ENCODE measurements at places on chromosomes 5 and 9. TPM values are rescaled to one million over a fixed set of nuclear protein-coding genes. Genes with fewer than 3 reads are reported as not detected.
A peak's percentile ranks its signal among the peaks of the same experiment; 100 is the strongest.

- H3K27ac ChIP-seq, result no peak overlapping the region
- peaks cover 24% of the 10 kb centered on the region for H3K4me1 ChIP-seq
- no peak overlapping the region for H3K4me3 ChIP-seq
- H3K27me3 ChIP-seq, result no peaks in the 10 kb centered on the region
These were observed 51.9 kb upstream of the POU5F2 start for GRCh38 chr5:93793159-93793781.

DNA sequence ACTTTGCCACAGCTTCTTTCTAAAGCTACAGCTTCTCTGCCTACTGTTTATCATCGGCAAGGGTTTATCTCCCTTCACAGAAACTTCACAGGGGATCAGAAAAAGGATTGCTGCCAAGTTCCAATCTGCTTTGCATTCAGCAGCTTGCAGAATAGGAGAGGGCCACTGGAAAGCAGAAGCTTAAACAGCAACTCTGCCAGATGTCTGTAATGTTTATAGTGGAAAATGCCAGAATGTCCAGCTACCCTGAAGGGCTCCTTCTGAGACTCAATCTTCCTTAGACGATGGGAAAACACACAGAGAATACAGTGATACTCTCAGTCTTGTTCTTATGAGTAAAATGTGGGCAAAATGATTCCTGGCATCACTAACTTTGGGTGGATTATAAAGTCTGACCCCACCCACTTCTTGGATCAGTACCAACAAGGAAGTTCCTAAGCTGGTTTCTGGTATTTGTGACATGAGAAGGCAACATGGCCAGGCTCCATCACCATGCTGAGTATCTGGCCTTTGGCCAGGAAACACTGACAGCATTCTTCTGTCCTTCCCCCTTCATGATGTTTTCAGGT lies 19.0 kb downstream of the STOM start:
- no peaks in the 10 kb centered on the region for H3K27me3 ChIP-seq
- no peak for DNase-seq
- H3K4me1 ChIP-seq, result no peaks in the 10 kb centered on the region
- H3K27ac ChIP-seq, result no peak overlapping the region
- peaks cover 21% of the 10 kb centered on the region for H3K36me3 ChIP-seq
- no peak overlapping the region for H3K4me3 ChIP-seq

DNA sequence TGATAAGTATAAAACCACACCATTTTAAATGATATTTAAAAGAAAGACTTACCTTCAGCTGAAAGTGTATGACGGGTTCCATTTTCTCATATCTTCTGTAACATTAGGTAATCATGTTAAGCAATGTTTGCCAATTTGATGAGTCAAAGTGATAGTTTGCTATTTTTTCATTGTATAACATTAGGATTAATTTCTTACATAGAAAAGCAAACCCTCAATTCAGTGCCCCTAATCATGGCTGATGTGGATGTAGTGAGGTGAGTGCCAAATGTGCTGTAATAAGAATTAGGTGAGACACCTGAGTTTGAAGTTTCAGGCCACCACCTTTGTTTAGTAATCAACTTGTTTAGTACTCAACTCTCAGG lies 68.0 kb downstream of the UNC13B start:
- no peak for DNase-seq
- H3K4me1 ChIP-seq, result peaks cover 17% of the 10 kb centered on the region
- no peak overlapping the region for H3K27ac ChIP-seq
- 0 out of 3 replicates have a peak, but pooled peaks cover 2% of the 10 kb centered on the region for H3K36me3 ChIP-seq
- H3K4me3 ChIP-seq, result no peak overlapping the region
- H3K27me3 ChIP-seq, result no peaks in the 10 kb centered on the region

DNA sequence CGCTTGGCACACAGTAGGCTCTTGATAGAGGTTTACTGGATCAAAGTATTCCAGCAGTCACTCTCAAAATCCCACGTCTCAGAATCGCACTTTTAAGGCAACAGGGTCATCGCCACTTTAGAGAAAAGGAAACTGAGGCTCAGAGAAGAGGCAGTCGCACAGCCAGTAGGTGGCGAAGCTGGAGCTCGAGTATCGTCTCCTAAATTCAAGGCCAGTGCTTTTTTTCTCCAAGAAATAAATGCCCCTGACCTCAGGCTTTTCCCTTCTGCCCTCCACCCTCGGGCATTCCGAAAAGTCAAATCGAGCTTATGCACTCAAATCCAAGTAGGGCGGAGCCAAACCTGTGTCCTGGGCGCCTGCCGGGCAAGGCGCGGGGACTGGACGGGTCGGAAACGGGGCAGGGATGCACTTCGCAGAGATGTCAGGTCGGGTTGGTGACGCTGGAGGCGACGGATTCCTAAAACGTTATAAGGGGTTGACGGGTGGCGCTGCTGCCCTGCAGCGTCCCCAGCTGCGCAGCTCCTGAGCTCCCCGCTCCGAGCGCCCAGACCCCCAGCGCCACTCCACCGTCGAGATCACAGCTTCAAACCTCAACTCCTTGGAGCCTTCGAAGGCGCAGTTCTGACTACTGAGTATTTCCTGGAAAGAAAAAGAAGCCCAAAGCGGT lies 4.7 kb upstream of the FOXB2 start:
- DNase-seq, result no peak
- H3K27me3 ChIP-seq, result peaks cover 6% of the 10 kb centered on the region
- no peak overlapping the region for H3K27ac ChIP-seq
- no peaks in the 10 kb centered on the region for H3K4me1 ChIP-seq
- no peaks in the 10 kb centered on the region for H3K36me3 ChIP-seq

- no peaks in the 10 kb centered on the region for H3K27me3 ChIP-seq
- H3K27ac ChIP-seq, result no peak overlapping the region
- no peak for DNase-seq
These were observed 6.7 kb downstream of the IRF1 start for GRCh38 chr5:132483661-132484390.

GRCh38 chr9:21305213-21305612 lies at the start of gene IFNA5:
TSS of gene IFNA5 (minus strand) at chr9:21305313. CDS start at chr9:21305256, 57 bp downstream.
- H3K36me3 ChIP-seq, result no peaks in the 10 kb centered on the region
- no peak within 1 kb of the TSS for H3K27ac ChIP-seq
- H3K4me1 ChIP-seq, result no peaks in the 10 kb centered on the region
- no peak for DNase-seq
- H3K4me3 ChIP-seq, result no peak within 1 kb of the TSS

- no peak for DNase-seq
- H3K36me3 ChIP-seq, result no peaks in the 10 kb centered on the region
- H3K4me3 ChIP-seq, result no peak overlapping the region
These were observed 140.7 kb upstream of the GPR151 start for GRCh38 chr5:146656703-146657102.

DNA sequence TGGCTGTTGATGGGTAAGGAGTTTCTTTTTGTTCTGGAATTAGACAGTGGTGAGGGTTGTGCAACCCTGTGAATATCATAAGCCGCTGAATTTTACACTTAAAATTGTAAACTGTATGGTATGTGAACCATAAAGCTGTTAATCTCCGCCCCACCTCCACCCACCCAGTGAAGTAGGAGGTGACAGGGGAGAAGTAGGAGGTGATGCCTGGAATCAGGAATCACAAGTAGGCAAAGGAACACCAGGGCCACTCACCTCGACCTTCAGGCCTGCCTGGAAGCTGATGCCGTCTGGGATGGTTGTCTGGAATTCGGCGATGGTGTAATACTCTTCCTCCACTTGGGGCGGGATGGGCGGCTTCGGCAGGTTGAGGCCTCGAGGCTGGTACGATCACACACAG lies 62.3 kb upstream of the UBTD2 start:
- no peaks in the 10 kb centered on the region for H3K36me3 ChIP-seq
- H3K27ac ChIP-seq, result no peak overlapping the region
- DNase-seq, result no peak
- no peak overlapping the region for H3K4me3 ChIP-seq
- H3K27me3 ChIP-seq, result no peaks in the 10 kb centered on the region

DNA sequence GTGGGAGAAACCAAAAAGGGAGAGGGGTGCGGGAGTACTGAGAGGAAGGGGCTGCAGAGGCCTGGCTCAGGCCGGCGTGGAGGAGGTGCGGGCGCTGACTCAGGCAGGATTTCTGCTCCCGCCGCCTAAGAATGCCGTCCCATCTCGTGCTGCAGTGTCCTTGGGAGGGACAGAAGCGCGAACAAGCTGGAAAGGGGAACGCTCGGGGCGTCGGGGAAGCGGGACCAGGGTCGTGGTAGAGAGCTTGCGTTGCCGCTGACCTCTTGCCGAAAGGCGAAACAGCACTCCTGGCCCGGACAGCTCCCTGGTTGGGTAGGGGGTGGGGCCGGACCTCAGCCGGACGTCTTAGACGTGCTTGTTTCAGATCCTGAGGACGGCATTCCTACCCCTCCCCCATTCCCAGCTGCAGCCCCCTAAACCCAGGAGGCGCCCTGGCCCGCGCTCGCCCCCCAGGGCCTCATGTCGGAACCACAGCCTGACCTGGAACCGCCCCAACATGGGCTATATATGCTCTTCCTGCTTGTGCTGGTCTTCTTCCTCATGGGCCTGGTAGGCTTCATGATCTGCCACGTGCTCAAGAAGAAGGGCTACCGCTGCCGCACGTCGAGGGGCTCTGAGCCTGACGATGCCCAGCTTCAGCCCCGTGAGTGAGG lies 1.1 kb downstream of the RELL2 start:
- H3K27me3 ChIP-seq, result no peaks in the 10 kb centered on the region
- H3K27ac ChIP-seq, result peak overlapping the region; percentile 75
- peak overlapping the region; percentile 99 for H3K4me3 ChIP-seq
- peak; percentile 37 for DNase-seq
- H3K36me3 ChIP-seq, result 0 out of 3 replicates have a peak, but pooled peaks cover 16% of the 10 kb centered on the region

GRCh38 chr5:58076483-58077257 lies 383.2 kb downstream of the PLK2 start:
- no peaks in the 10 kb centered on the region for H3K27me3 ChIP-seq
- no peak overlapping the region for H3K4me3 ChIP-seq
- H3K27ac ChIP-seq, result no peak overlapping the region
- H3K4me1 ChIP-seq, result no peaks in the 10 kb centered on the region
- no peaks in the 10 kb centered on the region for H3K36me3 ChIP-seq

DNA sequence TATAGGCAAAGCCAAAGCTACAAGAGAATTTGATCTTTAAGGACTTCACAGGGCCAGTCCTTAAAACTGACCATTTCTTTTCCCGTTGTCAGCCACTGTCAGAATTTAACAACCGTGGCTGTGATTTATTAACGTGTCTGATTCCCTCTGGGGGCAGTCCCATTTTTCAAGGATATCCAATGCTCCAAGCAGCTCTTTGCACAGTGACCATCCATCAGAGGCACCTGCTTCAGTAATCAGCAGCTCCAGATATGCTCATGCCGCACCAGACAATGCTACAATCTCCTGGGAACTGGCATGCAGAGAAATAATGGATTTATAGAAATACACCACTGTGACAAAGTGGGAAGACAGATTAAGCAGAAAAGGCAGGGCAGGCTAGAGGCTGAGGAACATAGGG lies 163.3 kb upstream of the PPP1R2B start:
- no peak for DNase-seq
- H3K4me3 ChIP-seq, result no peak overlapping the region
- no peak overlapping the region for H3K27ac ChIP-seq
- no peaks in the 10 kb centered on the region for H3K27me3 ChIP-seq

DNA sequence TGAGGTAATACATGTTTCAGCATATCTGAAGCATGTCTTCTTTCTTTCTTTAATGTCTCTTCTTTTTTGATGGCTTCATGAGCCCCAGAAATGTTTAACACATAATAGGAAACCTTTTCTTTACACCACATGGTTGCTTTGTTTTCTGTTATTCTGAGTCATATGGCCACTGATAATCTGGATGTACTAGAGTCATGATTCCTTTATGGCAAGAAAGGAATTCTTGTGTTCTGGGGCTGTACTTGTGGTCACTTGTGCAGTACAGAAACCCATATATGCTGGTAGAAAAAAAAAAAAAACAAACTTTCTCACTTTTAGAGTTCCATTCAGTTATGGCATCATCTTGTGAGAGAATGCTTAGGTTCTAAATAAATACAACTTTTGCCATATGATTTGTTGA lies 1669.3 kb upstream of the CDH9 start:
- no peak overlapping the region for H3K4me3 ChIP-seq
- no peaks in the 10 kb centered on the region for H3K36me3 ChIP-seq
- no peak overlapping the region for H3K27ac ChIP-seq
- no peaks in the 10 kb centered on the region for H3K27me3 ChIP-seq
- DNase-seq, result no peak

FGFR4 gene
- 109 TPM for total RNA-seq

DROSHA gene
- total RNA-seq, result 73.8 TPM

Measured in HepG2 (cell line).